ENCODE measurements at places on chromosomes 2 and 18. TPM values are rescaled to one million over a fixed set of nuclear protein-coding genes. Genes with fewer than 3 reads are reported as not detected.

- no peak overlapping the region for H3K27ac ChIP-seq
- H3K4me1 ChIP-seq, result peaks cover 72% of the 10 kb centered on the region
- no peaks in the 10 kb centered on the region for H3K36me3 ChIP-seq
- no peak overlapping the region for H3K4me3 ChIP-seq
- no peak for DNase-seq
- H3K27me3 ChIP-seq, result no peaks in the 10 kb centered on the region
These were observed 61.7 kb downstream of the ZFP36L2 start for GRCh38 chr2:43164686-43165085.

DNA sequence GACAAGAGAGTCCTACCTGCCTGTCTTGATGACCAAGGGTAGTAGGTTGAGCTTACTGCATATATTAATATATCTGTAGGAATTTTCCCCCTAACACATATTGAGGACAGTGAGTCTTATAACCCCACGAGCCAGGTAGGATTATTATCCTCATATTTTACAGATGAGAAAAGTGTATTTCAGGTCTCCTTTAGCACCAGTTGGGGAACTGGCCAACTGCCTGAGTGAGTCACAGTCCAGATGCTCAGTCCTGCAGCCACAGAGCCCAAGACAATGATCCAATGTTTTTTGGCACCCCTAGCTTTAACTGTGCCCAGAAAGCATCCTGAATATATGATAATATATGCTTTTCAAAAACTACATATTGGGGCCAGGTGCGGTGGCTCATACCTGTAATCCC lies 30.8 kb upstream of the GLS start:
- H3K27me3 ChIP-seq, result no peaks in the 10 kb centered on the region
- no peaks in the 10 kb centered on the region for H3K4me1 ChIP-seq
- H3K27ac ChIP-seq, result no peak overlapping the region
- no peak overlapping the region for H3K4me3 ChIP-seq
- H3K36me3 ChIP-seq, result no peaks in the 10 kb centered on the region

DNA sequence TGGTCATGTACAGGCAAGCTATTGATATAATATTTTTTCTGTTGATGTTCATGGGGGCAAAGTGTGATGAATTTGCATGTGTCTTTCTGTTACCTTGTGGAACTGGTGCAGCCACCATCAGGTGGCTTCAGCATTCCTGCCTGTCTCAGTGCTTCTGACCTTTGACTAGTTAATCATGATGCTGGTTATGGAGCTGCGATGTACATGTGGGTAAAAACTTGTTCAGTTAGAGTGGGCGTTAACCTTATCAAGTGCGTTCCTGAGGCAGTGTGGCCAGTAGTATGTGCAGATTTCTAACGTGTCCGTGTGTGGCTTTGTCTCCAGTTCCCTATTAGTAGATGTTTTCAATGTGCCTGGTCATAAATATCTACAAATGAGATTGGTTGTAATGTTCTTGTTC lies 127.4 kb upstream of the ZSWIM2 start:
- H3K27me3 ChIP-seq, result no peaks in the 10 kb centered on the region
- no peaks in the 10 kb centered on the region for H3K4me1 ChIP-seq
- no peaks in the 10 kb centered on the region for H3K36me3 ChIP-seq
- no peak overlapping the region for H3K4me3 ChIP-seq
- H3K27ac ChIP-seq, result no peak overlapping the region

DNA sequence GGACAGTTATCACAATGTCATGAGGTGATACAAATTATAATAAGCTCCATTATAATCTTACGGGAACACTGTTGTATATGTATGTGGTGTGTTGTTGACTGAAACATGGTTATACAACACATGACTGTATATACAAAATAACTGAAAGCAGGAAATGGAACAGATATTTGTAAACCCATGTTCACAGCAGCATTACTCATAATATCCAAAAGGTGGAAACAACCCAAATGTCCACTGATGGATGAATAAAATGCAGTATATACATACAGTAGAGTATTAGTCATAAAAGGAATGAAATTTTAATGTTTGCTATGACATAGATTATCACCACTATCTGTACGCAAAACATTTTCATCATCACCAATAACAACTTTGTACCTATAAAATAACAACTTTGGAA lies 107.3 kb downstream of the USP34 start:
- no peak overlapping the region for H3K27ac ChIP-seq
- no peak overlapping the region for H3K4me3 ChIP-seq
- no peak for DNase-seq
- H3K36me3 ChIP-seq, result peaks cover 8% of the 10 kb centered on the region

DNA sequence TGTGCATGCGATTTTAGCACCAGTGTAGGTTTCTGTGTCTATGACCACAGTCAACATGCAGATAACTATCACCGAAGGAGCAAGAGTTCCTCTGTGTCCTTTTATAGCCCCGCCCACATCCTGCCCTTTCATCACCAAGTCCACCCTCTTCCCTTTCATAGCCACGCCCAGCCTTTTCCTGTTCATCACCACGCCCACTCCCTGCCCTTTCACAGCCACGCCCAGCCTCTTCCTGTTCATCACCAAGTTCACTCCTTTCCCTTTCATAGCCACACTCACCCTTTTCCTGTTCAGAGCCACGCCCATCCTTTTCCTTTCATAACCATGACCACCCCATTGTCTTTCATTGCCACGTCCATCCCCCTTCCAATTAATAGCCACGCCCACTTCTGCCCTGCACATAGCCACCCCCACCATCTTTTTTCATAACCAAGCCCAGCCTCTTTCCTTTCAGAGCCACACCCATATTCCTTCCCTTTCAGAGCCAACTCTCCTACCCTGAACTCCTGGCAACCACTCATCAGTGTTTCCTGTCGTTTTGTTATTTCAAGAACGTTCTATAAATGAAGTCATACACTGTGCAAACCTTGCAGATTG lies 273.9 kb downstream of the MYT1L start:
- no peak for DNase-seq
- H3K36me3 ChIP-seq, result no peaks in the 10 kb centered on the region
- H3K27ac ChIP-seq, result no peak overlapping the region
- no peaks in the 10 kb centered on the region for H3K27me3 ChIP-seq
- H3K4me3 ChIP-seq, result no peak overlapping the region
- H3K4me1 ChIP-seq, result no peaks in the 10 kb centered on the region

GRCh38 chr2:199910338-199911051 lies 598 bp upstream of the C2orf69 start:
- peak overlapping the region; percentile 92 for H3K4me3 ChIP-seq
- no peaks in the 10 kb centered on the region for H3K27me3 ChIP-seq
- peaks cover 15% of the 10 kb centered on the region for H3K4me1 ChIP-seq
- no peak overlapping the region for H3K27ac ChIP-seq

GRCh38 chr2:128477026-128477820 lies 158.6 kb upstream of the HS6ST1 start:
- no peak overlapping the region for H3K27ac ChIP-seq
- DNase-seq, result no peak
- no peak overlapping the region for H3K4me3 ChIP-seq
- peaks cover 39% of the 10 kb centered on the region for H3K4me1 ChIP-seq
- no peaks in the 10 kb centered on the region for H3K36me3 ChIP-seq
- H3K27me3 ChIP-seq, result no peaks in the 10 kb centered on the region

- H3K36me3 ChIP-seq, result no peaks in the 10 kb centered on the region
- H3K27me3 ChIP-seq, result no peaks in the 10 kb centered on the region
- H3K4me3 ChIP-seq, result no peak overlapping the region
- no peak for DNase-seq
- H3K4me1 ChIP-seq, result no peaks in the 10 kb centered on the region
These were observed 28.9 kb downstream of the MRO start for GRCh38 chr18:50790948-50791347.

Gene FSHR
- total RNA-seq, result not detected

Gene PCARE
- total RNA-seq, result 0.09 TPM

Gene MC4R
- total RNA-seq, result 0.33 TPM

Gene ALPG
- 0.24 TPM for total RNA-seq

Gene ZBTB14
- 24.3 TPM for total RNA-seq

Gene KIAA2012
- total RNA-seq, result 0.19 TPM

Gene SPHKAP
- 1.4 TPM for total RNA-seq
